Renal pelvis (tissue), 12 donors: ENCODE measurements at places on chromosomes 11 and 22. TPM values are rescaled to one million over a fixed set of nuclear protein-coding genes. Genes with fewer than 3 reads are reported as not detected.

The SHANK2 gene
- polyA plus RNA-seq, result 26.2 TPM

The MED19 gene
- 22.9 TPM for polyA plus RNA-seq

The SMTNL1 gene
- polyA plus RNA-seq, result 0.37 TPM

GRCh38 chr11:82867495-82868082, 32.6 kb downstream of the PRCP start:
- peak; percentile 84 for DNase-seq

GRCh38 chr22:21915624-21916308, 36.9 kb downstream of the PPM1F start:
- no peak for DNase-seq

The FAM76B gene
- polyA plus RNA-seq, result 53.2 TPM

GRCh38 chr11:62671236-62671607, 251 bp upstream of the UQCC3 start:
- peak; percentile 31 for DNase-seq

DNA sequence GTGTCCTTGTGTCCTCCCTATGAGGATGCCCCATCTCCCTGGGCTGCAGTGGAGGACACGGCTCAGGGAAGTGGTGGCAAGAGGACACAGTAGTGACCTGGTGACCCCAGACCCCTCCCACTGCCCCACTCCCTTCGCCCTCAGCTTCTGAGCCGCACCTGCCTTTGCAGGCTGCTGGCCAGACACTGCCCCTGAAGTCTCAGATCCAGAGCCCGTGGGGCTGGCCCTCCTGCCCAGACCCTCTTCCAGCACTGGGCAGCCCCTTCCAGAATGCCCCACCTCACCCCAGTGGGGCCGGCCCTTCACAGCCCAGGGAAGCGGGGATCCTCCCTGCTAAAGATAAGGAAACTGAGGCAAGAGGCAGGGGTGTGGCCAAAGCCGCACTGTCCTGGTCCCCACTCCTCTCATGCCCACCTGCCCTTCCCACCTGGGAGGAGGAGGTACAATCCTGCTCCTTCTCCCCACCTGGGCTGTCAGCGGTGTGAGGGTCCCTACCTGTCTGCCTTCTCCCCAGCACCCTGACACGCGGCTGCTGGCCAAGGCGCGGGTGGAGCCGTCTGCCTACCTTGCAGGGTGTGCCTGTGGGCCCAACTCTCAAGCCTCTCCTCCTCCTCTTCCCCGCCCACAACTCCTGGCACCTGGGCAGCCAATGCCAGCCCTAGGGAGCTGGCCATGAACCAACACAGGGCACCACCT, 17.3 kb downstream of the TRPM5 start:
- DNase-seq, result no peak

DNA sequence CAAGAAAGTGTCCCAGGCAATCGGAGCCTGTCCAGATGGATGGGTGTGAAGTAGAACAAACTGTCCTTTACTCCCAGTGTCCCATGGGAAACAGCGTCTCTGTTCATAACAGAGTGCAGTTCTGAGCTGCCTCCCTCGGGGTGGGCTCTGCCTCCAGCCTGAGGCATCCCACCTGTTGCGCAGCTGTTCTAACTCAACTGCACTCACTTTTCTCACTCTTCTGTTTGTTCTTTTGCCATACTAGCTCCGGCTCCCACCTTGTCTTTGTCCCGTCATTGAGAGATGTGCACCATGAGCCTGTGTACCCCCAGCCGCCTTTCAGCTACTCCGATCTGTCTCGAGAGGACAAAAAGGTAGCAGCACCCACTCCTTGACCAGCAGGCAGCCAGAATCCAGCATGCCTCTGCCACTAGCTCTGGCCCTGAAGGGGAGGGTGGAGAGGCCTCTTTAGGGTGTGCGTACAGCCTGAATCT, 20.7 kb upstream of the CDC42EP2 start:
- peak; percentile 78 for DNase-seq

The ASPHD2 gene
- polyA plus RNA-seq, result 3.7 TPM

- no peak for DNase-seq
Observed at GRCh38 chr11:31805629-31806185, 5.4 kb downstream of the PAX6 start.

DNA sequence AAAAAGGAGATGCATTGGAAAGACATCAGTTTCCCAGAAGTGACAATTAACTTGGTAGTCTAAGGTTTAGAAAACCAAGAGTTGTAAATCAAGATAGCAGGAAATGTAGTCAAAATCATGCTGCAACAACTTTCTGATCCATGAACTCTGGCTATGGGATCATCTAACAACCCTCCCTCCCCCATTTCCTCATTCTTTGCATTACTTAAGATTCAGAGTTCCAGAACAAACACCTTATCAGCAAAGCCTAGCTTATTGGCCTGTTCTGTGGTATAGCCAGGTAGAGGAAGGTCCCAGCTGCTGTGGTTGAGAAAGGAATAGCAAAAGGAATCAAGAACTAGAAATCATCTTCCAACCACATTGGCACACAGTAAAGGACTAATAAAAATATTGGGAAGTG, 651.1 kb downstream of the METTL15 start:
- no peak for DNase-seq

DNA sequence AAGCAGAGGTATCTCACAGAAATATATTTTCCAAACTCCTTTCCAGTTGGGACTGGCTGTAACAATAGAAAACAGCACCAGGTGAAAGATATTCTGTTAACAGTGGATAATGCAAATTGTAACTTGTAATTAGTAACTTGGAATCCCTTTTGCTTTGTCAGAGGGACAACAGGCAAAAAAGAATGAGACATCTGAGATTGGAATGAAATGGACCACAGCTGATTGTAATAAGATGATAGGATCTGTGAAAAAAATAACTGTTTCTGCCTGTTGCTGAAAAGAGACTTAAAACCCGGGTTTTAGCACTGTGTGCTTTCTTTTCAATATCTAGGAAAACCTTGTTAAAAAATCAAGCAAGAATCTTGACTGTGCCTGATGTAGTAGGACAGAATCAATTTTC, 655.7 kb downstream of the METTL15 start:
- DNase-seq, result no peak

- no peak for DNase-seq
Observed at GRCh38 chr22:32864041-32864440, 62.5 kb downstream of the TIMP3 start.

The CSKMT gene
- polyA plus RNA-seq, result 6.6 TPM

DNA sequence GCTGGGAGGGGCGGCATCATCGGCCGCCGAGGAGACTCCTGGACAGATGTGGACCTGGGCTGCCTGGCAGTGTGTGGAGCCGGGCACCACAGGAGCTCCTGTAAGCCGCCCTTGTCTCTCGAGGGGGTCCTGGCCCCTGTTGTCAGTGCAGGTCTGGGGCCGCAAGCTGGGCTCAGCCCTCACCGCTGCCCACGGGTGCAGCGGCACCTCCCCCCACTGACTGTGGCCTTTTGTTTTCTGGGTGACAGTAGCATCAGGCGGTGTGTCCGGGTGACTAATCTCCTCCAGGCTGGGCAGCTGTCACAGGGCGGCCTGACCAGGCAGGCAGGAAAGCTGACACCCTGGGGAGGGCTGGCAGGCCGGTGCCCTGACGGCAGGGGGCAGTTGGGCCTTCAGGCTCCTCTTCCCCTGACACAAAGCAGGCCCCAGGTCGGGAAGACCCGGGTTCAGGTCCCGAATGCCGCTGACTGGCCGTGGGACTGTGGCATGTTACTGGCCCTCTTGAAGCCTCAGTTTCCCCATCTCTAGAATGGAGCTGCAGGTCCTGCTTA, 16.3 kb downstream of the DGKZ start:
- DNase-seq, result no peak

The ELMOD1 gene
- 0.23 TPM for polyA plus RNA-seq

The ARSA gene
- polyA plus RNA-seq, result 23.7 TPM

DNA sequence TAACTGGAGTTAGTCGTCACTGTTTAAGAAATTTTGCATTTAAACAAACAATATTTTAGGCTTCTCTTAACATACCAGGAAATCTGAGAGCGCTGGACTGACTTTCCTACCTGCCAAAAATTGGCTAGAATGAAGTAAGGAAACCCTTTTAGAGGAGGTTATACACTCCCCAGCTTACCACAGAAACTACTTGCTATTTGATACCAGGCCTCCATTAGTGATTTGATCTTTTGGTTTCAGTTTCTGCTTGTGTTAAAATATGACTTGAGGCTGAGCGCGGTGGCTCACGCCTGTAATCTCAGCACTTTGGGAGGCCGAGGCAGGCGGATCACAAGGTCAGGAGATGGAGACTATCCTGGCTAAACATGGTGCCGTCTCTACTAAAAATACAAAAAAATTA, 419.9 kb downstream of the LRRC4C start:
- no peak for DNase-seq

DNA sequence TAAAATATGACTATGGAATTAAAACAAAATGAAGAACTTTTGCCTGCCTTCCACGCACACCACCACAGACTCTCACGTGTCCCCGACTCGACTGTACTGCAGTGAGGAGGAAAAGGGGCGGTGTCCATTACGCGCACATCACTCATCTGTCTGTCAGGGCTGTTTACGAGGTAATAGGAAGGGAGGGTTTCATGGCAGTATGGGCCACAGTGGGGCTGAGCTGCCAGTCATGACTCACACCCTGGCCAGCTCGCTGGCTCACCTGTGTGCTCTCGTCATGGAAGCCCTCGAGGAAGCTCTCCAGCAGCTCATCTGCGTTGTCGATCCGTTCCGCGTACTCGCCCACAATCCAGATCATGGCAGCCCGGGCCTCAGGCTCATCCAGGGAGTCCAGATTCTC, 33.5 kb upstream of the RASL10A start:
- DNase-seq, result no peak

The TTC9C gene
- 45.8 TPM for polyA plus RNA-seq

The GLYAT gene
- polyA plus RNA-seq, result 172 TPM

GRCh38 chr11:75925785-75926164, 110.8 kb downstream of the UVRAG start:
- DNase-seq, result no peak

The YAP1 gene
- polyA plus RNA-seq, result 190 TPM

DNA sequence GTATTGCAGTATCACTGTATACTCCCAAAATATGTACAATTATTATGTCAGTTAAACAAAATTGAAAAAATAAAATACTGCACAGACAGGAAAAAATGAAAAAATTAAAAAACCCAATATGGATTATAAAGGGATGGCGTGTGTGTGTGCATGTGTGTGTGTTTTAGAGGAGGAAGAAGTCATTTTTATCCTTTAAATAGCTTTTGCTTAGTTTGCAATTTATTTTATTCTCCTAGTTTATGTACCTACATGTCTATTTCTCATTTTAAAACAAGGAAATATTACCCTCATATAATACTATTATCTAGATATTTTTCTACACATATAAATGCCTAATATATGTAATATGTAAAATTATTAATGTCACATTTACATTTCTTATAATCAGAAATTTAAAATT, 1144.3 kb downstream of the LRRC4C start:
- no peak for DNase-seq

The CDC42BPG gene
- 8.1 TPM for polyA plus RNA-seq

- DNase-seq, result no peak
Observed at GRCh38 chr11:61034704-61035525, 63.4 kb downstream of the CD6 start.

- no peak for DNase-seq
Observed at GRCh38 chr11:94112206-94112953, 16.3 kb upstream of the PANX1 start.

DNA sequence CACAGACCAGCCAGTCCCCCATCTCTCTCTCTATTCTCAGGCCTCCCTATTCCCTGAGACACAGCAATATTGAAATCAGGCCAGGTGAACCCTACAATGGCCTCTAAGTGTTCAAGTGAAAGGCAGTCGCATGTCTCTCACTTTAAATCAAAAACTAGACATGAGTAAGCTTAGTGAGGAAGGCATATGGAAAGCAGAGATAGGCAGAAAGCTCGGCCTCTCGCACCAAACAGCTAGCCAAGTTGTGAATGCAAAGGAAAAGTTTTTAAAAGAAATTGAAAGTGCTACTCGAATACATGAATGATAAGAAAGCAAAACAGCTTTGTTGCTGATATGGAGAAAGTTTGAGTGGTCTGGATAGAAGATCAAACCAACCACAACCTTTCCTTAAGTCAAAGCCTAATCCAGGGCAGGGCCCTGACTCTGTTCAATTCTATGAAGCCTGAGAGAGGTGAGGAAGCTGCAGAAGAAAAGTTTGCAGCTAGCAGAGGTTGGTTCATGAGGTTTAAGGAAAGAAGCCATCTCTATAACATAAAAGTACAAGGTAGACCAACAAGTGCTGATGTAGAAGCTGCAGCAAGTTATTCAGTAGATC, 19.8 kb upstream of the MPZL2 start:
- no peak for DNase-seq

The CSTPP1 gene
- polyA plus RNA-seq, result 61.7 TPM

The ENTHD1 gene
- not detected for polyA plus RNA-seq

The TRIM49 gene
- not detected for polyA plus RNA-seq

DNA sequence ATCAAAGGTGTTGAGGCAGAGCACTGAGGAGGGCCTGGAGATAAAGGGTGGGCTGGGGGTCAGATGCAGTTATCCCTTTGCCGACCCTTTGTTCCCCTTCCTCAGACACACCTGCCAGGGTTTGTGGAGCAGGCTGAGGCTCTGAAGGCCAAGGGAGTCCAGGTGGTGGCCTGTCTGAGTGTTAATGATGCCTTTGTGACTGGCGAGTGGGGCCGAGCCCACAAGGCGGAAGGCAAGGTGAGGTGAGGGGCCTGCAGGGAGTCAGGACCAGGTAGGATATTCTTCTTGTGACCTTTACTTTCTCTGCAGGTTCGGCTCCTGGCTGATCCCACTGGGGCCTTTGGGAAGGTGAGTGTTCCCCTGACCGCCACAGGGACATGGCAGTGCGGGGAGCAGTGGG, 2.6 kb downstream of the PRDX5 start:
- no peak for DNase-seq

DNA sequence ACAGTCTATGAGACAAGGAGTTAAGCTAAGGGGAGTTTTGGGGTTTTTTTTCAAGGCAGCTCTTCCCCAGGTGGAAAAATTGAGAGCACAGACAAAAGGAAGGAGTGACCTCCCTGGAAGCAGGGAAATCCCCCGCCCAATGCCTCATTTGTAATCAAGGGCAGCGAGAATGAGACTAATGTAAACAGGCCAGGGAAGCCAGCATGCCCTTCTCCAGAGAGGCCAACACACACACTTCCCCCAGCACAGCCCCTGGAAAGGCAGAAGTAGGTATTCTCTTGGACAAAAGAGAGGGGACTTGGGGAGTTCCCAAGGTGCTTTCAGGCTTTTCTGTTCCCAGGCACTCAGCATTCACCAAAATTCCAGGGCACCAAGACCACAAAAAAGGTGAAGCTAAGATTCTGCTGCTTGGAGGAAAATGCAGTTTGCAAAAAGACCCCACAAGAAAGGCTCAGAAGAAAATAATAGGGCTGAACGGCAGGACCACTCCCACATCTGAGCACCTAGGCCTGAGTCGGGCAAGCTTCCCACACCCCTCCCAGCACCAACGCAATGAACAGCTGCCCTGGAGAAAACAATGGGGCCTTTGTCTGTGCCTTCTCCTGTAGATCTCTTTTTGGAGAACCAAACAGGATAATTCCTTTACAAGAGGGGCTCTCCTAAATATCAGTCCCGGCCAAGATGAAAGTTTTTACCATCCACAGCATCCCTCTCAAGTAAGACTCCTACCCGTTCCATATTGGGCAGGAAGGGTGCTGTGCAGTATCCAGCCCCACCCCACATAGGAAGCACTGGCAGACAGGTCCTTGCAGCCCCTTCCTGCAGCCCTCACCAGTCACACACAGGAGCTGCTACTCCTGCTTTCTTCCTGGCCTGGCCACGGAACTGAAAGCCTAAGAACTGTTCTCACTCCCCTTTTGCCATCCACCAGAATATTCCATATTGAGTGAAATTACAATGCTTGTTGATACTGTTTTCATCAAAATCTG, 70.7 kb upstream of the AKIP1 start:
- no peak for DNase-seq

The ACR gene
- 0.43 TPM for polyA plus RNA-seq

GRCh38 chr11:72856551-72857345, 42.5 kb downstream of the ATG16L2 start:
- DNase-seq, result no peak
